ENCODE measurements at places on chromosomes 12 and 14.

DNA sequence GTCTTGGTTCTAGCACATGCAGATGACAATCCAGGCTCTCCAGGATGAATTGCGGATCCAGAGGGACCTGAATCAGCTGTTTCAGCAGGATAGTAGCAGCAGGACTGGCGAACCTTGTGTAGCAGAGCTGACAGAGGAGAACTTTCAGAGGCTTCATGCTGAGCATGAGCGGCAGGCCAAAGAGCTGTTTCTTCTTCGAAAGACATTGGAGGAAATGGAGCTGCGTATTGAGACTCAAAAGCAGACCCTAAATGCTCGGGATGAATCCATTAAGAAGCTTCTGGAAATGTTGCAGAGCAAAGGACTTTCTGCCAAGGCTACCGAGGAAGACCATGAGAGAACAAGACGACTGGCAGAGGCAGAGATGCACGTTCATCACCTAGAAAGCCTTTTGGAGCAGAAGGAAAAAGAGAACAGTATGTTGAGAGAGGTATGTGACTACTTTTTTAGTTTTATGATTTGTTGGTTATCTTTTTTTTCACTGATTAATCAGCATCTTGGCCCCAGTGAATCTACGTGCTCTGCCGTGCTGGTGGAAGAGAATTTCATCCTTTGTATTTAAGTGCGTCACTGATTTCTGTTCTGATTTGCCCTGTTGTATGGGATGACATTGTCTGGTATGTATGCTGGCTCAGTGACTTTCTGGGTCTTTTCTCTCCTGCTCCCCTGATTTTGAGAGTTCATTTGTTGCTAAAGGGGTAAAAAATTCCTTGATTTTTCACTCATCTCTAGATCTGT, 92.3 kb downstream of the ERC1 start:
- DNase-seq = no peak

- no peak for DNase-seq
Observed at GRCh38 chr12:13451776-13452175, 255.2 kb downstream of the EMP1 start.

- DNase-seq = no peak
Observed at GRCh38 chr14:97705976-97706375, 908.8 kb downstream of the VRK1 start.

GRCh38 chr12:105476616-105477015, 146.1 kb downstream of the C12orf75 start:
- no peak for DNase-seq

GRCh38 chr12:5036031-5036430, 7.6 kb upstream of the KCNA5 start:
- no peak for DNase-seq

DNA sequence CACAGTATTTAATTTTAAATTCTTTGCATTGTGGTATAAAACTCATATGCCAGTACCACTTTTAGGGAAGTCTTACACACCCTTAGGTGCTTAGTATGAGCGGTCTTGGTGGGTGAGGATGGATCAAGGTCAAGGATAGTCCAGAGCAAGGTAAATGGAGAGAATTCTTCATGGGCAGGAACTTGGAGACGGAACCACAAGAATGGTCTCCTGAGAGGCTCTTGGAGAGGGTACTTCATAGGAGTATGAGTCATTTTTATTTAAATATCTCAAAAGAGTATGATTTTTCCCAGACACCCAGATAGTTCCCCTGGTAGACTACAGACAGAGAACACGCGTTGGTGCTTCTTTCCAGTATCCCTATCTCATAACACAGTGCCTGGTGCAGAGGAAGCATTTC, 21.9 kb downstream of the HSPB8 start:
- no peak for DNase-seq

GRCh38 chr14:95523815-95524448, 7.5 kb upstream of the SYNE3 start:
- DNase-seq = no peak

DNA sequence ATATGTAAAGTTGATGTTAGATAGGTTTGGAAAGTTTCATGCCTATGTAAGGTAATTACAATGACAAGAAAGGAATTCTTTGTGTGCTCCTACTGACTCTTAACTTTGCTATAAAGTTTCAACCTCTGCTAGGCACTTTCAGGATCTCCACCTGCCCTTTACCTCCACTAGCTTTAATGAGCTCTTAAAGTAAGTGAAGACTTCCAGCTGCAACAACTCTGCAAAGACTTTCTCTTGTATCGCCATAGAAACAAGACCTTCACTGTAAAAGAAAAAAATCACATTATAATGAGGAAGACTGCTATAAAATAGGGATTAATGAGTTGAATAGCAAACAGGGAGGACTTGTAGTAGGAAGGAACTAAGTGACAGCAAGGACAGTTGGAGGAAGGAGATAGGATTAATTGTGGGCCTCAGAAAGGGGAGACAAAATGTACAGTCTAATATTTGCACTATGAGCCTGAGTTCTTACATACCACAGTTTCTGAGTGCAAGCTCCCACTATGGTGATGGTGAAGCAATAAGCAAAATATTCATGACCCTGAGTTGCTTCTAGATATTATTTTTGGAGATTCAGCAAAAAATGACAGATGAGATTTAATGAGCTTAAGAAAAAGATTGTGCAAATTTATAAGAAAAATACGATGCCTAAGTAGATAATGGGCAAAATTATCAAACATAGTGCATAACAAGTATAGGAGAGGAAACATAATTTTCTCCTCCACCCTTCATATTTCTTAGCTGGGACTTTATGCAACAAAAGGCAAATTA, 66.7 kb downstream of the DHRS2 start:
- DNase-seq = no peak

GRCh38 chr14:61911574-61911973, 149.4 kb downstream of the SNAPC1 start:
- DNase-seq = no peak

- DNase-seq = no peak
Observed at GRCh38 chr14:101825797-101826196, 64.3 kb downstream of the PPP2R5C start.

DNA sequence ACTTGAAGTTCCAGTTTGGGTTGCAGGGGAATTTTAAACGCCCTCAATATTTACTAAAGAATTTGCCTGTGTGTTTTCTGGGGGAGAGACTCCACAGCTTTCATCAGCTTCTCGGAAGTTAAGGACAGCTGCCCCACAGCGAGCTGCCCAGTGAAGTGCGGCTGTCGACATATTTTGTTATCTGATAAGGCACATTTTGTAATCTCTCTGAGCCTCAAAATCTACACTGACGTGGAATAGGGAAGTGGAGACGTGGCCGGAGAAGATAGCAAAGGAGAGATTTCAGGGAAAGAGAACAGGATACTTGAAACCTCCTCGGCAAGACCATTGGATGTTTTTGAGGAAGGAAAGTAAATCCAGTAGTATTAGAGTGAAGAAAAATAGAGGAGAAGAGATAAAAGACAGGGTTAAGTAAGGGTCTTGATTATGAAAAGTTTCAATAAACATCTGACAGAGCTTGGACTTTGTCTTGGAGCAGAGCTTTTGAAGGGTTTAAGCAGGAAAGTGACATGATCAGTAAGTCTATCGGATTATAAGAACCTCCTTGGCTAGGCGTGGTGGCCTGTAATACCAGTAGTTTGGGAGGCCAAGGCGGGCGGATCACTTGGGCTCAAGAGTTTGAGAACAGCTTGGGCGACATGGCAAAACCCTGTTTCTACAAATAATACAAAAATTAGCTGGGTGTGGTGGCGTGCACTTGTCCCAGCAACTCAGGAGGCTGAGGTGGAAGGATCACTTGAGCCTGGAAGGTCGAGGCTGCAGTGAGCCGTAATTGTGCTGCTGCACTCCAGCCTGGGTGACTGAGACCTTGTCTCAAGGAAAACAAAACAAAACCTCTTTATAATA, 1.1 kb downstream of the POLR3B start:
- no peak for DNase-seq

GRCh38 chr12:110819646-110820045, 27.1 kb upstream of the CCDC63 start:
- DNase-seq = no peak

DNA sequence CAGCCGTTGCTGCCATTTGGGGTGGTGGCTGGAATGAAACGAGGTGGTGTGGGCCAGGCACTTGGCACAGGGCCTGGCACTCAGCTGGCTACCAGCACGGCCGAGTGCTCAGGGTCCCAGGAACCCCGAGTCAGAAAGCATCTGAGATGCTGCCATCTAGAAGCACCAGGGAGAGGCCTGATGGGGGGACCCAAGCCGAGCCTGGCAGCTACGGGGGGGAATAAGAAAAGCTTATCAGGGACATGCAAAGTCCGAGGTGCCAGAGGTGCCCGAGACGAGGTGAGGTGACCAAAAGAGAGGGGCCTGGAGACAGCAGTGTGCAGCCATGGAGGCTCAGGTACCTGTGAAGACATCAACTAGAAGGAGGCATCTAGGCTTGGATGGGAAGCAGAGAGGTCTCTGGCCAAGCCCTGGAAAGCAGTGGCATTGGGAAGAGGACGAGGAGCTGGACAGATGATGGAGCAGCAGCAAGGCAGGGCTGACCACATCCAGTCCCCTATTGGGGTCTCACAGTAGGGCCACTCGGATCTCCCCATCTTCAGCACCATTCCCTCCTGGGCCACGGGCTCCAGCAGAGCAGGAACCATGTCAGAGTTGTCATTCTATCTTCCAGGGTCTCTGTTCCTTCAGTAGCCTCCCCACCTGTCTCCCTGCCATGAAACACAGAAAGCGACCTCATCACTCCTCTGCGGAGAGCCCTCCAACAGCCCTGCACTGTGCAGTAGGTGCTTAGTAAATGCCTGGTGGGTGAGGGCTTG, 59.3 kb upstream of the DIO3 start:
- DNase-seq = peak; percentile 13

DNA sequence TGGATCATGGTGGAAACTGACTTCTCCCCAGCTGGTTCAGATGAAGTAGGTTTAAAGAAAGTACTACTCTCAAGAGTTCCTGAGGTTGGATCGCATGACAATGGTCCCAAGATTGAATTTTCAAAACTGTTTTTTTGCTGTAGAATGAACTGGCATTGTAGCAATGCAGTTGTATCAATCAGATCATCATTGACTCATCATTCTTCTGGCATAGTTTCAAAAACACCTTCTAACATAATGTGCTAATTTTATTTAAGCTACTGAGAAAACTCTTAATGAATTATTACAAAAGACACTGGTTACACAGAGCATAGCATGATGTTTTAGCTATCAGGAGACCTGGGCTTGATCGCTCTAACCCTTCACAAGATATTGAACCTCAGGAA, 384.5 kb upstream of the DCN start:
- no peak for DNase-seq

DNA sequence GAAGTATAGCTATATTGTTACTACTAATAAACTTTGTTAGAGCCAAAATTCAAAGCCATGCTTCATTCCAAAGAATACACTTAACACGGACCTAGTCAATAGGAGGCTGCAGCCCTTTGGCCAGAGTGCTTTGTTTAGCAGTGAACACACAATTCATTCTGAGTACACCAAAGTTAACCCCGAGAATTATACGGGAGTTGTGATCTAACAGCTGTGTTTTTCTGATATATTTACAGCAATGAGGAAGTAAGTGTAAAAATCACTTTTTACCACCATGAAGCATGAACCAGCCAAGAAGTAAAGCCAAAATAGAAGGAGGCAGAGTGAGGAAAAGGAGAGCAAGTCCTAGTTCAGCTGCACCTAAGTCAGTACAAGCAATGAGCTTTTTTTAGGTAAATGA, 156.8 kb upstream of the PDE3A start:
- DNase-seq = no peak

- no peak for DNase-seq
Observed at GRCh38 chr12:23704992-23705943, 244.2 kb downstream of the SOX5 start.

GRCh38 chr14:78164226-78164853, 5.8 kb upstream of the NRXN3 start:
- no peak for DNase-seq

DNA sequence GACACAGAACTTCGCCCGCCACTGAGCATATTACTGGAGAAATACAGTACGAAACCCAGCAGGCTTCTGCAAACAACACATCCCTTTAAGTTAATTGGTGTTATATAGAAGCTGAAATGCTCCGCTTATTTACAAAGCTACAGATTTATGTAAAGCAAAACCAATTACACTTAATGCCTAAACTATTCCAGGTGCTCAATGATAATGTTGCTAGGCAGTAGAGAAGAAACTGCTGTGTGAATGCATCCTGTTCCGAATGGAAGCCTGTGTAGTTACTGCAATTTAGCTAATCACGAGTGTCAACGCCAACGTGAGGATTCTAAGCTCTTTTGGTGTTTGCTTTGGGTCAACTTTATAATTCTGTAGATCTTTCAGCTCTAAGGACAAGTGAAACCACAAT, 89.8 kb downstream of the SLC15A5 start:
- DNase-seq = no peak

DNA sequence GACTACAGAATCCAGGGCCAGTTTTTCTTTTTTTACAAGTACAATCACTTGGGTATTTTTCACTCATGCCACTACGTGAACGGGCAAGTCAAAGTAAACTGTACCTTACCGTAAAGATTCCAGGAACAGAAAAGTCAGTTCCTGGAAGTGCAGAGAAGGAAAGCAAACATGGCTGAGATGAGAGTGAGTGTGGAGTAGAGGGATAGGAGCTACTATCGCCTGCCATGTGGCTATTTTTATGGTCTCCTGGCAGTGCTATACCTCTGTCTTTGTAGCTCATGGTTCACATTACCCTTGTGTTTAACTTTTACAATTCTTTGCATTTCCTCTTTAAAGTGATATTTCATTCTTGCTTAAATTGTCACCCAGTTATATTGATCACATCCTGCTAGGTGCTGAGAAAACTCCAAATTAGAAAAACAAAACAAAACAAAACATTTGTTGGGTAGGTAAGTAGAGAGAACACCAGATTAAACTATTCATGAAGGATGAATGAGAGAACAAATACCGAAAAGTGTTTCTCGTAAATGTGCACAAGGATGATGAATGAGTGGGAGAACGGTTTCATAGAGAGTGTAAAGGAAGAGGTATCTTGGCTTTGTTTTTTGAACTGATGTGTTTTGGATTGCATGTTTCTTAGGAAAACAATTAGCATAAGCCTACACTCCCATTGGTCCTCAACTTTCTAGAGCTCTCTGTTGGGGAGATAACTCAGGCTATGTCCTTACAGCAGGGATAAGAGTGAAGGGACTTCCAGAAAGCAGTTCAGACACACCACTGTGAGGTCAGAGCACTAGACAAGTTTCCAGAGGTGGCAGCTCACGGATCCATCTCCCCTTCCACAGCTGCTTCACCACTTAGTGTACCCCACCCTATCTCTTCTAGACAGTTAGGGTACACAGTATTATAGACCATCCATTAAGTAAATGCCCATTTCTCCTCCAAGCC, 163.7 kb downstream of the IPO8 start:
- DNase-seq = no peak

DNA sequence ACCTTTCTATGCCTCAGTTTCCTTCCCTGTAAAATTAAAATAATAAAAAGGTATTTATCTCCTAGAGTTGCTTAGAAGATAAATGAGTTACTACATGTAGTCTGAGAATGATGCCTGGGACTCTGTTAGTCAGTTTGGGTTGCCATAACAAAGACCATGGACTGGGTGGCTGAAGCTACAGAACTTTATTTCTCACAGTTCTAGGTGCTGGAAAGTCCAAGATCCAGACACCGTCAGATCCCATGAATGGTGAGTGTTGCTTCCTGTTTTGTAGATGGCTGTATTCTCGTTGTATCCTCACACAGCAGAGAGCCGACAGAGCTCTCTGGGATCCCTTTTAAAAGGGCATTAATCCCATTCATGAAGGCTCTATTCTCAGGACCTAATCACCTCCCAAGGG, 64.0 kb upstream of the LTA4H start:
- DNase-seq = no peak

Data from ovary (tissue), 10 donors.